ENCODE measurements at places on chromosomes 4 and X. TPM values are rescaled to one million over a fixed set of nuclear protein-coding genes. Genes with fewer than 3 reads are reported as not detected.

The ALB gene
- total RNA-seq, result not detected

The GPR119 gene
- total RNA-seq, result not detected

The GLUD2 gene
- total RNA-seq, result 1.3 TPM

The MAB21L2 gene
- total RNA-seq, result 0.48 TPM

The CXCL11 gene
- total RNA-seq, result 3.9 TPM

The NUDT10 gene
- 0.38 TPM for total RNA-seq

The FAM9B gene
- not detected for total RNA-seq
